ENCODE measurements at places on chromosomes 12 and 14. TPM values are rescaled to one million over a fixed set of nuclear protein-coding genes. Genes with fewer than 3 reads are reported as not detected.

GRCh38 chr14:85453401-85454225 lies 76.3 kb upstream of the FLRT2 start:
- no peaks in the 10 kb centered on the region for H3K36me3 ChIP-seq
- H3K4me3 ChIP-seq: no peak overlapping the region
- DNase-seq: no peak
- H3K27me3 ChIP-seq: no peaks in the 10 kb centered on the region
- H3K27ac ChIP-seq: no peak overlapping the region

- H3K27ac ChIP-seq: no peak overlapping the region
- H3K4me3 ChIP-seq: no peak overlapping the region
- no peaks in the 10 kb centered on the region for H3K36me3 ChIP-seq
- H3K4me1 ChIP-seq: no peaks in the 10 kb centered on the region
- DNase-seq: no peak
Measured at GRCh38 chr14:102939820-102940561, 17.5 kb downstream of the AMN start.

GRCh38 chr12:51171884-51172514 lies 936 bp downstream of the TFCP2 start:
- H3K4me1 ChIP-seq: peaks cover 17% of the 10 kb centered on the region
- H3K27me3 ChIP-seq: no peaks in the 10 kb centered on the region
- H3K27ac ChIP-seq: no peak overlapping the region
- H3K4me3 ChIP-seq: no peak overlapping the region
- DNase-seq: no peak

- H3K27ac ChIP-seq: no peak overlapping the region
- H3K36me3 ChIP-seq: no peaks in the 10 kb centered on the region
- no peak for DNase-seq
- no peaks in the 10 kb centered on the region for H3K4me1 ChIP-seq
Measured at GRCh38 chr14:80164991-80165721, 46.1 kb downstream of the DIO2 start.

- DNase-seq: no peak
- peaks cover 85% of the 10 kb centered on the region for H3K4me1 ChIP-seq
- peak overlapping the region; percentile 85 for H3K4me3 ChIP-seq
- H3K27ac ChIP-seq: peak overlapping the region; percentile 94
Measured at GRCh38 chr12:54975875-54976274, 8.7 kb downstream of the TESPA1 start.

DNA sequence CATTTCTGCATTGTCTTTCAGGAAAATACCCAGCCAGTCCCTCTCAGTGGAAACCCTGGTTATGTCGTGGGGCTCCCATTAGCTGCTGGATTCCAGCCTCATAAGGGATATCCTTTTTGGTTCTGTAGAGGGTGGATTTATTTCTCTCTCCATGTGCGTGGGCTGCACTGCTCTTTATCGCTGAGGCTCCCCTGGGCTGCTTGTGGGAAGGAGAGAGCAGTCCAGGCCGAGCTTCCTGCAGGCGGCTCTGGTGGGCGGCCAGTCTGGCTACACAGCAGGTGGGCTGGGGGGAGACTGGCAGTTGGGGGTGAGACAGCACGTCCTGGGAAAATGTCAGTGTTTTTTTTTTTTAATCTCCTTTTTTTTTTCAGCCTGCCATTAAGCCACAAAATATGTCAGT lies 27.6 kb downstream of the TCTN1 start:
- DNase-seq: no peak
- H3K27me3 ChIP-seq: no peaks in the 10 kb centered on the region
- H3K36me3 ChIP-seq: peaks cover 5% of the 10 kb centered on the region
- no peak overlapping the region for H3K27ac ChIP-seq

Gene PMCH
- not detected for total RNA-seq

Gene OR4M1
- total RNA-seq: not detected

DNA sequence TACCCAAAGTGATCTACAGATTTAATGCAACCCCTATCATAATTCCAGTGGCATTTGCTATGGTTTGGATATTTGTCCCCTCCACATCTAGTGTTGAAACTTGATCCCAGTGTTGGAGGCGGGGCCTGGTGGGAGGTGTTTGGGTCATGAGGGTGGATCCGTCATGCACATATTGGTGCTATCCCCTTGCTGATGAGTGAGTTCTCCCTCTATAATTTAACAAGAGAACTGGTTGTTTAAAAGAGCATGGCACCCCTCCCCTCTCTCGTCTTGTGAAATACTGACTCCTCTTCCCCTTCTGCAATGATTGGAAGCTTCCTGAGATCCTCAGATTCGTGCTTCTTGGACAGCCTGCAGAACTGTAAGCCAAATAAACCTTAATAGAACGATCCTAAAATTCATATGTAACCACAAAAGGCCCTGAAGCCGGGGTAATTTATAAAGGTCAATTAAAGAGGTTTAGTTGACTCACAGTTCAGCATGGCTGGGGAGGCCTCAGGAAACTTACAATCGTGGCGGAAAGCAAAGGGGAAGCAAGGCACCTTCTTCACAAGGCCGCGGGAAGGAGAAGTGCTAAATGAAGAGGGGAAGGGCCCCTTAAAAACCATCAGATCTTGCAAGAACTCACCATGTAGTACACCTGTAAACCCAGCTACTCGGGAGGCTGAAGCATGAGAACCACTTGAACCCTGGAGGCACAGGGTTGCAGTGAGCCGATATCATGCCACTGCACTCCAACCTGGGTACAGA lies 41.2 kb downstream of the SLC39A9 start:
- H3K27me3 ChIP-seq: no peaks in the 10 kb centered on the region
- H3K27ac ChIP-seq: no peak overlapping the region
- H3K4me3 ChIP-seq: no peak overlapping the region
- H3K4me1 ChIP-seq: peaks cover 18% of the 10 kb centered on the region

DNA sequence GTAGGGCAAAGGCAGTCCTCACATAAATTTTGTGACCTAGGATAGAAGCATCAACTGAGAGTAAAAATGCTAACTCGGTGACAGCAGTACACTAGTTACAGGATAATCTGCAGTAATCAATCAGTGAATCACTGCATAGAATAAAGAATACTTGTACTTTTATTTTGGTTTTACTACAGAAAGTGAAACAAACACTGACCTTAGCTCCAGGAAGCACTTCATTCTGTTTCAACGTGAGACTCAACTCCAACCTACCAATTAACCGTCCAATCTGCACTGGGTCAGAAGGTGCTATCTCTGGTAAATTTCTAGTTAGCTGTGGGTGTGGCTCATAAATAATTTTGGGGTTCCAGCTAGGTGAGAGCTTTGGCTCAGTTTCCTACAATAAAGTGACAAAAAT lies 21.8 kb downstream of the ATG2B start:
- no peaks in the 10 kb centered on the region for H3K27me3 ChIP-seq
- no peak for DNase-seq
- H3K27ac ChIP-seq: no peak overlapping the region
- no peaks in the 10 kb centered on the region for H3K4me1 ChIP-seq

Gene IFI27
- total RNA-seq: 0.86 TPM

GRCh38 chr14:88550078-88550477 lies 4.7 kb downstream of the PTPN21 start:
- no peak overlapping the region for H3K27ac ChIP-seq
- H3K4me3 ChIP-seq: no peak overlapping the region
- no peaks in the 10 kb centered on the region for H3K36me3 ChIP-seq
- H3K4me1 ChIP-seq: peaks cover 13% of the 10 kb centered on the region
- no peak for DNase-seq

Gene TEAD4
- 4.6 TPM for total RNA-seq

DNA sequence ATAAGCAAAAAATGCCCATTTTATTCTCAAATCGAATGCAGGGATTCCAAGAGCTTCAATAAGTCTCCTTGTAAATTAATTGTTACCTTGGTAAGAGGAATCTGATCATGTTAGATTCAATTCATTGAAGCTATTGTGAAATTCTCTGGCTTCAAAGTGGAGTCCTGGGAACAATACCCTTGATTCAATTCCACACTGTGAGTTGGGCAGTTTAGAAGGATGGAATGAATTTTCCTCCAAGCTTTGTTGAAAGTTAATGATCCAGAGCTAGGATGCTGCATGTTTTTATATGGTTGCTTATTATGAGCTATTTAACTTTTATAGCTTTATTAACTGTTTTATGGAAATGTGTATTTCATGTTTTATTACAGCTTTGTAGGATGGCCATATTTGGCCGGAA lies 89.9 kb upstream of the IGF1 start:
- no peaks in the 10 kb centered on the region for H3K4me1 ChIP-seq
- H3K36me3 ChIP-seq: no peaks in the 10 kb centered on the region
- H3K4me3 ChIP-seq: no peak overlapping the region
- no peak overlapping the region for H3K27ac ChIP-seq

DNA sequence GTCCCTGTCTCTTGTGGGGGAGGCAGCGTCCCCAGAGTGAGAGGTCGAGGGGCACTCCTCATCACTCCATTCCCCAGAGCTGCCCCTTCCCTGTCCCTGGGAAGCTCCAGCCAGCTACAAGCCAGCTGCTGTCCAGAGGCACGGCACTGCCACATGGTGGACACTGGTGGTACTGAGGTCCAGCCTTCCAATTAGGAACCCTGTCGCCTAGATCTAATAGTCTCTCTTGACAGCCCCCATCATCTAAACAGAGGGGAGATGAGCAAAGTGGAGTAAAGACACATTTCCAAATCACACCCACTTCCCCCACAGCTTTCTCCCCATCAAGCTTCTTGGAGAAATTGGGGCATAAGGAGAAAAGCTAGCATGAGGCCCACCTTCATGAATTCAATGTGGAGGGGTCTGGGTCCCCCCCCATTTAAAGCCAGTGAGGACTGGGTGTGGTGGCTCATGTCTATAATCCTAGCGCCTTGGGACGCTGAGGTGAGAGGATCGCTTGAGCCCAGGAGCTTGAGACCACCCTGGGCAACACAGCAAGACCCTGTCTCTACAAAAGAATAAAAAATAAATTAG lies 2.1 kb upstream of the INHBE start:
- H3K36me3 ChIP-seq: no peaks in the 10 kb centered on the region
- H3K27me3 ChIP-seq: no peaks in the 10 kb centered on the region
- H3K27ac ChIP-seq: peak overlapping the region; percentile 9
- H3K4me1 ChIP-seq: peaks cover 28% of the 10 kb centered on the region
- H3K4me3 ChIP-seq: peak overlapping the region; percentile 31
- DNase-seq: peak; percentile 81

Gene LRCOL1
- total RNA-seq: not detected

All from activated CD8-positive, alpha-beta T cell treated with anti-CD3 and anti-CD28 coated beads for 36 hours (primary cell).